ENCODE measurements at places on chromosomes 3 and 15.

- no peak for DNase-seq
These were observed 6.8 kb upstream of the KBTBD12 start for GRCh38 chr3:127908202-127908601.

- no peak for DNase-seq
These were observed 174.3 kb downstream of the XXYLT1 start for GRCh38 chr3:195096484-195097330.

DNA sequence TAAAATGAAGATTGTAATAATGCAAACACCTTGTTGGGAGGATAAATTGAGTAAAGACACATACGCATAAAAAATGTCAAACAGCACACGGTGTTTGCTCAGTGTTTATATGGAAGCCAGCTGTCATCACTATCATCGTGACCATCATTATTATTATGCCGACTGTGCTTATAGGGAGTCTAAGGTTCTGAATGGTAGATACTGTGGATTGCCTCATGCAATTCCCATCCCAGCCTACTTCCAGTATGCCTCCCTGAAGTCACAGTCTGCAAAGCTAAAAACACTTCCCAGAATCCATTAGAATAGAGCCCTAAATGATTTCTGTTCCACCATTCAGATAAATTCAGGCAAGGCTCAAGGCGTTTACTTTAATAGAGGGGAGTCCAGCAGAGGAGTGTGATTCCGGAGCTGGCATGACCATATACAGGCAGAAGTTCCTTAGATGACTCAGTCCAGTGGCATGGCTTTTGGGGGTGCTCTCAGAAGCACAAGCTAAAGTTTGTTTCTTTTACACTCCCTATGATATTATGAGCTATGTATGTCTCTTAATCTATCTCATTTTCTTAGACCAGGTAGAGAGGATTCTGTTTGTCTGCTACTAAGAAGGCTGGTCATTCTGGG lies 148.7 kb downstream of the MEX3B start:
- DNase-seq: no peak

- DNase-seq: no peak
These were observed 38.8 kb downstream of the CRTAP start for GRCh38 chr3:33152363-33153360.

DNA sequence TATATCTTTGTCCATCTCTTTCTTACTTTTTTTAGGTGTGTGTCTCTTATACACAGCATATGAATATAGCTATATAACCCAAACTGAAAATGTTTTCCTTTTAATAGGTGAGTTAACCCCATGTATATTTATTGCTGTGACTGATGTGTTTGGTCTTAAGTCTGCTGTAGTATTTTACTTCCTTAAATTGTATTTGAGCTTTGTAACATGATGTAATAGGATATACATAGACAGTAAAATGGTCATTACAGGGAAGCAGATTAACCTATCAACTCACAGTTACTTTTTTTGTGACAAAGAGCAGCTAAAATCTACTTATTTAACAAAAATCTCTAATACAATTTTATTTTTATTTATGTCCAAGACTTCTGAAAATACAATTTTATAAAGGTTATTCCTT lies 51.8 kb upstream of the CDAN1 start:
- no peak for DNase-seq

- DNase-seq: no peak
These were observed 6.4 kb upstream of the C15orf39 start for GRCh38 chr15:75195122-75195765.

DNA sequence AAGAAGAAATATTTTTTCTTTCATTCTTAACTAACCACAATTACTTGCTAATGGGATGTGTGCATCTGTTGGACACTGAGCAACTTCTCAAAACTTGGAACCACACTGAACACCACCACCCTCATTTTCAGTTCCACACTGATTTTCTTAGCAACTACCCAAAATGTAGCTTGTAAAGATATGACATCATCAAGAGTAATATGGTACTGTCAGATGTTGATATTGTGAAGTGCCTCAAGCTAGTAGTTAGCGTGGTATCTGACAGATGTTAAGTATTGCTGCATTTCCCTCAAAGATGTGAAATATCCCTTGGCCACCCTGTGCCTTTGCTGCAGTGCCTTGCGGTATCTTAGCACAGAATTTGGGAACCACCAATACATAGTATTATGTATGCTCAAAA lies 9.3 kb downstream of the RFTN1 start:
- no peak for DNase-seq

DNA sequence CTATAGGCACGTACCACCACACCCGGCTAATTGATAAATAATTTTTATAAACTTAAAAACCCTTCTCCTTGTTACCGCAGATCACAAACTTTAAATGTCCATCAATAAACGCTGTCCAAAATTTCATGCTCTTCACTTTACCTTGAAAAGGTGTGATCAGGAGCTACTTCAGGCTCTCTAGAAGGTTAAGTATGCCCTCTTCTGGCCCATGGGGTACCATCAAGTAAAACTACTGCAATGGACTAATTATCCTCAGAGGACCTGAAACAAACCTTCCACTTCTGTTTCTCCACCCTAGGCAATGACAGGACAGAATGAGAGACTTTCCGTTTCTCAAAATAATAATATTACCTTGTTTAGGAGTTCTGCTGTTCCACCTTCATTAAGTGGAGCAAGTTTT lies 9.2 kb downstream of the LZTFL1 start:
- no peak for DNase-seq

All from activated T-cell treated with anti-CD3 and anti-CD28 coated beads, Interleukin-2, amount 50 U/mL, for 1 hour (primary cell).